ENCODE measurements at places on chromosomes 1 and 21.

DNA sequence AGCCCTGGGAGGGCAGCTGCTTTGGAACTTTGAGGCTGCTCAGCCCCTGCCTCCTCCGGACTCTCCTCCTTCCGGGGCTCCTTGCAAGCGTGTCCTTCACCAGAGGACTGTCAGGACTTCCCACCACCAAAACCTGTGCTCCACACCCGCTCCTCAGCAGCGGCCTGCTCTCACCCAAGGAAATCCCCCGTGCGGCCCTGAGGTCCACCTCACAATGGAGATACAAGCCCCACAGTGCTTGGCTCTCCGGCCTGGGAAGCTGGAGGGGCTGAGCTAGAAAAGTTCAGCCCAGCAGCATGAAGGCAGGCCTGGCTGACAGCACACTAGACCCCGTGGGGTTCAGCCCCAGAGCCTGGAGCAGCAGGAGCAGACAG lies 33.6 kb downstream of the PGBD5 start:
- DNase-seq, result no peak

DNA sequence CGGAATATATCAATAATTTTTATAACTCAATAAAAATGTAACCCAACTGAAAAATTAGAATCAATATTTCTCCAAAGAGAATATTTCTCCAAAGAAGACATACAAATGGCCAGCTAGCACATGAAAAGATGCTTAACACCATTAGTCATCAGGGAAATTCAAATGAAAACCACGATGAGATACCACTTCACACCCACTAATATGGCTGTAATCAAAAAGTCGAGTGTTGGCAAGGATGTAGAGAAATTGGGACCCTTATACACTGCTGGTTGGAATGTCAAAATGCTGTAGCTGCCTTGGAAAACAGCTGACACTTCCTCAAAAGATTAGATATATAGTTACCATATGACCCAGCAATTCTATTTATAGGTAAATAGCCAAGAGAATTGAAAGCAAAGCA lies 133.0 kb downstream of the GPR52 start:
- DNase-seq, result no peak

- DNase-seq, result no peak
These were observed 27.7 kb upstream of the FMO1 start for GRCh38 chr1:171220581-171221054.

GRCh38 chr1:37257646-37258045 lies 216.7 kb upstream of the ZC3H12A start:
- no peak for DNase-seq

DNA sequence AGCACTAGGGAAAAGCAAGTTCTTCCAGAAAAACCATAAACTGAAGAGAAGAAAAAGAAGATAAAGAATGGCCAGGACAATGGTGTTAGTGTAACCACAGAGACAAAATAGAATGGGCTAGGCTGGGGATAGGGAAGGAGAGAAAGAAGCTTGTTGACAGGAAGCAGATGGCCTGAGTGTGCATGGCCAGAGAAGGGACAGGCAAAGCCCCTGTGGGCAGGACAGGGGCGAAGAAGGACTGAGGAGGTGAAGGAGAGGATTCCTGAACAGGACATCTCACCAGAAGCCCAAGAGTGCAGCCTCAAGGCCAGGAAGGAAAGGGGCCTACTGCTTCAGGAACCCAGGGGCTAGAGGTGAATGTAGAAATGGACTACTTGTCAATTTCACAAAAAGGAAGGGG lies 29.3 kb downstream of the IQGAP3 start:
- DNase-seq, result no peak

GRCh38 chr1:198234520-198235251 lies 77.9 kb downstream of the NEK7 start:
- DNase-seq, result no peak

DNA sequence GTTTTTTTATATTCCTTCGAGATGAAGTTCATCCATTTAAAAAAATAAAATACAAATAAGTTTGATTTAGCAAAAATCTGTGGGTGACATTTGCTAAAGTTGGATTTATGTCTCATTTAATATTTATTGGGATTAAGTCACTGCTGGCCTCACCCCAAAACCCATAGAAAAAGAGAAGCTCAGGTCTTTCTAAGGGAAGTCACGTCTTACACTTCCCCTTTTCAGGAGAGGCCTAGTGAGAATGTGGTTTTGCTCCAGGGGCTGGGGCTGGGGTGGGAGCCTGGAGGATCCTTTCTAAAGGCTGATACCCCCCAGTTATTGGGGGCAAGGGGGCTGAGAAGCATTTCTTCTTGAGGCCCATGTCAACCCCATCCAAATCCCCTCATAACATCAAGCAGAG lies 300.3 kb downstream of the DSCAM start:
- no peak for DNase-seq

- DNase-seq, result no peak
These were observed 17.4 kb upstream of the KCNAB2 start for GRCh38 chr1:6028042-6028850.

GRCh38 chr1:46131093-46131492 lies 1.3 kb downstream of the PIK3R3 start:
- no peak for DNase-seq

DNA sequence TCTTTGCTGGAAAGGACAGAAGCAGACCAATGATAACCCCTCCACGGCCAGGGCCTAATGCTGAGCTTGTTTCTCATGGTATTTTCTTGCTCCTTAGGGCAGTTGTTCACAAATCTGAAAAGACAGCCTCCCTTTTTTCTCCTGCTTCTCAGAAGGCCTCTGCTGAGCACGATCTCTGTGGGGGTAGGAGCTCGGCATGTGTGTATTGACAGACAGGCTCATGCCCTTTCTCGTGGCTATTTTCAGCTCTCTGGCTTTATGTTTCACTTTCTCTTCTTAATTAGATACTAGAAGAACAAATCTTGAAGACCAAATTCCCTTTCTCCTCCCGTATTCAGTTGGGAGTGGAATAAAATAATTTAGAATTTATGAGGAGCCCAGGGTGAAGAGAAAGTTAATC lies 768 bp upstream of the RIIAD1 start:
- no peak for DNase-seq

- DNase-seq, result no peak
These were observed 33.2 kb upstream of the PRSS38 start for GRCh38 chr1:227782226-227782625.

- no peak for DNase-seq
These were observed 60.1 kb downstream of the DIPK1A start for GRCh38 chr1:92901126-92901525.

GRCh38 chr1:28887419-28887834 lies 26.9 kb upstream of the EPB41 start:
- DNase-seq, result no peak

DNA sequence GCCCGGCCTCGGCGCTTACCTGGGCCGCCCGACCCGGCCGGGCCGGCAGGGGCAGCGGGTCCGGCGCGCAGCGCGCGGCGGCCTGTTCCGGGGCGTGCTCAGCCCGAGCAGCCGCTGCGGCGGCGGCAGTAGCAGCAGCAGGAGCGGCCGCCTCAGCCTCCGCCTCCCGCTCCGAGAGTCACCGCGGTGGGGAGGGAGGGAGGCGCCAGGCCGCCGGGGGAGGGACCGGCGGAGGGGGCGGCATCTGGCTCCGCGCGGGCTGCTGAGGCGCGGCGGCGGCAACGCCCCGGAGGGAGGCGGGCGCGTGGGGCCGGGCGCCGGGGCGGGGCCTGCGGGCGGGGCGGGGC lies at the start of gene CTNNBIP1:
CTNNBIP1 (minus strand) TSS at position 194 of the 347 bp plus-strand sequence. CDS start 38,205 bp downstream, outside the sequence.
- no peak for DNase-seq

GRCh38 chr1:3730543-3731247 lies 21.6 kb upstream of the CCDC27 start:
- DNase-seq, result no peak

- no peak for DNase-seq
These were observed 130.5 kb downstream of the TOMM20 start for GRCh38 chr1:234997896-234998741.

- no peak for DNase-seq
These were observed 89.9 kb upstream of the CXADR start for GRCh38 chr21:17422931-17423330.

- DNase-seq, result no peak
These were observed 9.2 kb upstream of the SLAMF8 start for GRCh38 chr1:159817276-159818041.

DNA sequence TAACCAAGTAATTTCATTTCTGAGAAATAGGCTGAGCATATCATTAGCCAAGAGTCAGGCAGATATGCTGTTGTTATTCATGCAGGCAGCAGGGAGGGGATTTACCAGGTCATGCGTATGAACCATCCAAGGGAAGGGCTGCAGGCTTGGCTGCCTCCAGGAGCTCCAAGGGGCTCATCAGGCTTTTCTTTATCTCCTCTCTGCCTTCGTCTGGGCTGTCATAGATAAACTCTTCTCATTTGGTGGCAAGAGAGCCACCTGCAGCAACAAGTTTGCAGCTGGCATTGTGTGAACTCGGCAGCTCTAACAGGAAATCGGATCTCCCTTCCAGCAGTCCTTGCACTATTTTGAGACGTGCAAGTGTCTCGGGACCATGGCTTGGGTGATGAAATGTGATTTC lies 7.5 kb downstream of the CCDC27 start:
- DNase-seq, result no peak

DNA sequence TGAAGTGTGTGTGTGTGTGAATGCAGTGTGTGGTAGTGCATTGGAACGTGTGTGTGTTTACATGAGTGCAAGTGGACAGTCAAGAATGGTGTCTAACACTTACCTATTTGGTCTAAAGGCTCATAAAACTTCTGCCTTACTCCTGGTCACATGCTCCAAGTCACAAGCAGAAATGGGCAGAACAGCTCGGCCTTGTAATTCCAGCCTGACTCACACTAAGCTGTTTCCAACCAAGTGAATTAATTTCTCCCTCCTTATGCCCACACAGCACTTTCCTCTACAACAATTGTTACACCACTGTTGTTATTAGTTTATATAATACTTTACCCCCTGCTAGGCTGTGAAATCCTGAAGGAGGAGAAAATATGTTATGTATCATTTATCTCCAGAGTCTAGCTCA lies 43.8 kb downstream of the DDR2 start:
- DNase-seq, result no peak

GRCh38 chr1:207825719-207826556 lies 74.1 kb downstream of the CD46 start:
- no peak for DNase-seq

DNA sequence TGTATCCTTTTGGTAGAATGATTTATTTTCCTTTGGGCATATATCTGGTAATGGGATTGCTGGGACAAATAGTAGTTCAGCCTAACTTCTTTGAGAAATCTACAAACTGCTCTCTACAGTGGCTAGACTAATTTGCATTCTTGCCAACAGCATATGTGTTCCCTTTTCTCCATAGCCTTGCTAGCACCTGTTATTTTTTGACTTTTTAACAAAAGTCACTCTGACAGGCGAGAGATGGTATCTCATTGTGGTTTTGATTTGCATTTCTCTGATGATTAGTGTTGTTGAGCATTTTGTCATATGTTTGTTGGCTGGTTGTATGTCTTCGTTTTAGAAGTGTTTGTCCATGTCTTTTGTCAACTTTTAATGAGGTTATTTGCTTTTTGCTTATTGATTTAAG lies 99.8 kb downstream of the UCK2 start:
- DNase-seq, result no peak

- no peak for DNase-seq
These were observed 319.8 kb downstream of the HMCN1 start for GRCh38 chr1:186054003-186054402.

DNA sequence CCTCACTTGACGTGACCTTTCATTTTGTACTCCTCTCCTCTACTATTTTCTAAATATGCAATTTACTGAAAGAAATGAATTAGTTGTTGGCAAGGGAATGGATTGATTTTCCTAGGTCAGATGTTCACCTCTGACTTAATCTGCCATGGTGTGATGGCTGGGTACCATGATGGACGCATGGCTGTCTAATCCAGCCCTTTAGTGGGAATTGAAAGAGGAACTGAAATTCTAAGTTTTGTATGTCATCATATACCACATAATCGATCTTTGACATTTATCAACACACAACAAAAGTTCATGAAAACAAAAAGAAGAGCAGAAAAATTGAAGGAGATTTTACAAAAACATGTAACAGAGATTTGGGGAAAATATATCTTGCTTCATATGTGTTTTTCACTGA lies 331.3 kb upstream of the SNX7 start:
- DNase-seq, result no peak

GRCh38 chr1:156625436-156626078 lies 6.3 kb downstream of the HAPLN2 start:
- no peak for DNase-seq

DNA sequence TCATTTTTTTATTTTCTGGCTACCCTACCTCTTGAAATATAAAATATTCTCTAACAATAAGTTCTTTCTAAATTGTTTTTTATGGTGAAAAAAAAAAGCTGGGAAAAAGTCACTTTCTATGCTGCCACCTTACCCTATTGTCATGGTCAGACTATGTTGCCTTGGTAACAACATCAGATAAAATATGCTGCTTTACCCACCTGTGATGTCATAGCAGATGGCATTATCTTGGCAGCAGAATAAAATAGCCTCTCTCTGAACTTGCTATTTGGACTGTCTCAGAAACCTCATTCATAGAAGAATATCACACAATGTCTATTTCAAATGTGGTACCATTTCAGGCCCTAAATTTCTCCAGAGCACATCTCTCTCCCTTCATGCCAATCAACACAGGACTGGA lies 69.6 kb upstream of the SGIP1 start:
- no peak for DNase-seq

DNA sequence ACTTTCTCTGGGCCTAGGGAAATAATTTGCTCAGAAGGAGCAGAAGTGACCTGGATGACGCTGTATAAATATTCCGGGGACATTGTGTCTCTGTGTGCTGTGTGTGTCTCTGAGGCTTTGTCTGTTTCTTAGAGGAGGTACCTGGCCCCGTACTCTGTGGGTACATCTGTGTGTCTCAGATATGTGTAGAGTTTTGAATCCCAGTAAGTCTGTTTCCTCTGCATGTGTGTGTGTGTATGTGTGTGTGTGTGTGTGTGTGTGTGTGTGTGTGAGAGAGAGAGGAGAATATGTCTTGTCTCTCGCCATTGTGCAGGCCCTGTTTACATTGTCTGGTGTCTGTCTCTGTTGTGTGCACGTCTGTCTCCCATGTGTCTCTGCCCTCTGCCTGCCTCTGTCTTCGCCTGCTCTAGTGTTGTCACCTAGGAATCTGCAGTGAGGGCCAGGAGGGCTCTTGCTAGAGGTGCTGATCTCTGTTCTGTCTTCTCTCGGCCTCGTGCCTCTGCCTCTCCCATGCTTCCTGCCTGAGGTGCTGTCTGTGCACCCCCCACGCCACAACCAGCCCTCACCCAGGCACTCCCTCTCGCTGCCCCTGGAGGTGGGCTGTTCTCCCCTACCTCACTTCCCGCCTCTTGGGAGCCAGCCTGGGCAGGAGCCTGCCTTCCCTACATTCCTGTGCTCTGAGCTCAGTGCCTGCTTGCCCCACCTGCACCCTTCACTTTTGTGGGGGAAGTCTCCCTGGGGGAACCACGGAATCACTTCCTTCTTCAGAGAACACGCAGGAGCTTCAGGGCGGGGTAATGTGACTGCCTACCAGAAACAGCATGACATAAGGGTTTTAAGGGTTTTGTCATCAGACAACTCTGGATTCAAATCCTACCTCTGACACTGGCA lies 5.9 kb downstream of the MAP7D1 start:
- no peak for DNase-seq

- no peak for DNase-seq
These were observed 69.5 kb upstream of the TRAPPC10 start for GRCh38 chr21:43942621-43943020.

GRCh38 chr21:28704746-28705145 lies 287.9 kb downstream of the LTN1 start:
- no peak for DNase-seq

Measured in BJ (cell line).